ENCODE measurements at places on chromosomes 12 and 14.

DNA sequence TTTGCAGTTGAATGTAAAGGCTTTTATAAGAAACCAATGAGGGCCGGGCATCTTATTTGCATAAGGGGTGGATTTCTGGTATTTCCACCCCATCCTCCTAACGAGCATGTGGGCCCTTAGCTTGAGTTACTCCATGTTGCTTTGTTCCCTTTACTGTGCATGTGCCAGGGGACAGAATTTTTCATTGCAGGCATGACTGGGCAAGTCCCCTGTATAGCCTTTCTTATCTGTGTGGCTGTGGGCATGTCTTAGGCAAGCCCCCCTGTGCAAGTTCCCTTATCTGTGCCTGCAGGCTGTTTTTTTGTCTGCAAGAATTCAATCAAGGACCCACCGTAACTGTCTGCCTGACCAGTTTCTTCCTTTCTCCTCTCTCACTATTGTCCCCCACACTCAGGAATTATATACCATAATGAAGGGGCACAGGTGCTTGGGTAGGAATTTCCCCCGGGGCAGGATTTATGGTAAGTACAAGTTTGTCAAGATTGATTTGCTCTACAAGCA, 152.2 kb upstream of the CNOT2 start:
- DNase-seq: no peak

- no peak for DNase-seq
Observed at GRCh38 chr14:105303949-105304348, 3.1 kb upstream of the BRF1 start.

DNA sequence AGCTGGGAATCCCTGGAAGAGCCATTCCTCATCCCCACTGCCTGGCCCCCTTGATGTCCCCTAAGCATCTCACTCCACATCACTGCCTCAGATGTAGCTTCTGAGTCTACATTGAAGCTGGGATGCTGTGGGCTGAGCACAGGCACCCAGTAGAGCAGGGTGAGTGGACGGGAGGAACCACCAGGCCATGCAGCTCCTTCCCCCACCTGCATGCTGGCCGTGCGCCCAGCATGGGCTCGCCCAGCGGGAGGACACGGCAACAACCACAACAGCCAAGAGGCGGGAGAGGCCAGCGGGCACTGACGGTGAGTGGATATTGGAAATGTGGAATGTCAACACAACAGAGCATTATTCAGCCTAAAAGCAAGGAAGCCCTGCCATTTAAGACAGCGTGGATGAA, 310.9 kb downstream of the ADGRD1 start:
- no peak for DNase-seq

GRCh38 chr14:72544615-72545387, 349.1 kb downstream of the DPF3 start:
- DNase-seq: no peak

DNA sequence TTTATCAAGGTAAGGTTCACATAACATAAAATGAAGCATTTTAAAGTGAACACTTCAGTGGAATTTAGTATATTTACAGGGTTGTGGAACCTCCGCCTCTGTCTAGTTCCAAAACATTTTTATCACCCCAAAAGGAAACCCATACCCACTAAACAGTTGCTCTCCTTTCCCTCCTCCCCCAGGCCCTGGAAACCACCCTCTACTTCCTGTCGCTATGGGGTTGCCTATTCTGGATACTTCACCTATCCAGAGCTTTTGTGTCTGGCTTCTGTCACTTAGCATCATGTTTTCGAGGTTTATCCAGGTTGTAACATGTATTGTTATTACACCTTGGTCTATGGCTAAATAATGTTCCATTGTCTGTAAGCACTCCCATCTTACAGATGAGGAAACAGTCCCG, 27.7 kb upstream of the ZFP36L1 start:
- DNase-seq: no peak

GRCh38 chr12:52506858-52507715, 13.1 kb downstream of the KRT5 start:
- peak; percentile 41 for DNase-seq

DNA sequence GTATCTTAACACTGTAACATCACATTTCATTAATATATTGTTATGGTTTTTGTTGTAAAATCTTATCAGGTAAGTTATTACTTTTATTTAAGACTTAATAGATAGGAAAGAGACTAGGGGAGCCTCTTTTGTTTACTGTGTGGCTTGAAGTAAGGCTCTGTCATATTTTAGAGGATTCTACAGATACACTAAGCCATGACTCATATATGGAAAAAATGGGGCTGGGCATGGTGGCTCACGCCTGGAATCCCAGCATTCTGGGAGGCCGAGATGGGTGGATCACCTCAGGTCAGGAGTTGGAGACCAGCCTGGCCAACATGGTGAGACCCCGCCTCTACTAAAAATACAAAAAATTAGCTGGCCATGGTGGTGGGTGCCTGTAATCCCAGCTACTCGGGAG, 23.6 kb upstream of the NPFF start:
- DNase-seq: no peak

DNA sequence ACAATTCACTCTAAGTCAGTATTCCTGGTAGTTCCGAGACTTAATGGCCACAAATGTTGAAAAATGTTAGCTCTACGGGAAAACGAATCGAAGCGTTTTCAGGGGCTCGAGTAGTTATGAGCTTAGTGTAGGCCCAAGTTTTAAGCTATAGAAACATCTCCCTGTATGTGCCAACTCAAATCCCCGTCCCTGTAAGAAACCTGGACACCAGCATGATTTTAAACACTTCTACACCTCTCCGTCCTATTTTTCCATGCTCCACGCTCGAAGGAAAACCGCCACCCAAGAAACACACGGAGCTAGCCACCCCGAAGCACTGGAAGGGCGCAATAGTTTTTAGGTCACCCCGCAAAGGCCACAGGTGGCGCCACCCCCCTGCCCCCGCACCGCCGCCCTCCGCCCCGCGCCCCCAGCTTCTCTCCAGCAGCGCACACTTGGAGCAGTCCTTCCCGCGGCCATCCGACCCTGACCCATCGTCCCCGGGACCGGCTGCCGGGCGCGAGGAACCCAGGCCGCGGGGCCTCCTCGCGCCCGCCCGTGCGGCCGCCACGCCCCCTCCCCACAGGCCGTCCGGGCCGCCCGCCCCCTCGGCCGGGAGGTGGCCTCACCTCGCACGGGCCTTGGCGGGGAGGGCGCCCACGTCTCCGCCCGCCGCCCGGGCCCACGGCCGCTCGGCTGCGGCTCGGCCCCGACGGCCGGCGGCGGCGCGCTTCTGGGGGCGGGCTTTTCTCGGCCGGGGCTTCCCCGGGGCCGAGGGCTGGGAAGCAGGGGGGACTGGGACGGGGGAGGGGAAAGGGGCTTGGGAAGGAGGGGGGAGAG, 522 bp downstream of the R3HDM2 start:
- DNase-seq: no peak

DNA sequence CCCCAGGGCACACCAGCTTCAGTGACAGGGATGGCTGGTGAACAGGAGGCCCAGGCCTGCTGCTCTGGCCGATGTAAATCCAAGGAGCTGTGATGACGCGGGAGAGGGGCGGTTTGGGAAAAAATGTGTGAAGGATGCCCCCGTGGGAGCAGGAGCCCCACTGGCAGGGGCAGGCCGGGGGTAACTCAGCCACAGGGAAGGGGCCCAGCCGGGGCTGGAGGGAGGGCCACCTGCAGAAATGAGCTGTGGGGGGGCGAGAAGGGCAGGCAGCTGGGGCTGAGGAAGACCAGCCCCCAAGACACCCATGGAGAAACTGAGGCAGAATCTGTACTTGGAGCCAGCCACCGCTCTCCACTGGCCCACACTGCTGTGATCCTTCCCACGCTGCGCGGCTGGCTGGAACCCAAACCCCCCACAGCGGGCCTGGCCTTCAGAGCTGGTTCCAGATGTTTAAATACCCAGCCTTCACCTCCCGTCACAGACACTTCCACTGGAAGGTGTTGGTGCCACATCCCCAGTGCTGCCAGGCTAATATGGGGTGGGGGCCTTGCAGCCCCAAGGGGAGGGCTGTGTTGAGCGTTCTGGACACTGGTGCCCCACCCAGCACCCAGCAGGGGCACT, 28.5 kb upstream of the ANKRD9 start:
- DNase-seq: no peak

DNA sequence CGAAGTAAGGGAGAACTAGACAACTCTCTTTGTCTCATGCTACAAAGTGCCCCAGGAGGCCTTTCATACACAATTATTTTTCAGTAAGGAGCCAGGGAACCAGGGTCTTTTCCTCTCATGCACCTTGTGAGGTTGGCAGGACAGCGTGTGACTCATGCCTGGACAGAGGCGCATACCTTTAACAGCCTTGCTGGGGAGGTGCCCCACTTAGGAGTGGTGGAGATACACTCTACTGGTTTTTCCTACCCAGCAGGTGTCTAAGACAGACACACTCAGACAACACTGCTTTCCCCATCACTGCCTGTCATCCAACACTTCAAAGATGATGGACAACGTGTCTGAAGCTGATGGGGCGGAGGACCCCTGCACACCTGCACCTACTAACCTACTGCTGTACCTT, 49.1 kb downstream of the B4GALNT3 start:
- DNase-seq: no peak

GRCh38 chr12:93061473-93062419, 132.7 kb upstream of the EEA1 start:
- no peak for DNase-seq

GRCh38 chr12:6288235-6288634, 22.2 kb upstream of the PLEKHG6 start:
- no peak for DNase-seq

GRCh38 chr14:68507544-68508081, 285.3 kb downstream of the ZFP36L1 start:
- DNase-seq: no peak

DNA sequence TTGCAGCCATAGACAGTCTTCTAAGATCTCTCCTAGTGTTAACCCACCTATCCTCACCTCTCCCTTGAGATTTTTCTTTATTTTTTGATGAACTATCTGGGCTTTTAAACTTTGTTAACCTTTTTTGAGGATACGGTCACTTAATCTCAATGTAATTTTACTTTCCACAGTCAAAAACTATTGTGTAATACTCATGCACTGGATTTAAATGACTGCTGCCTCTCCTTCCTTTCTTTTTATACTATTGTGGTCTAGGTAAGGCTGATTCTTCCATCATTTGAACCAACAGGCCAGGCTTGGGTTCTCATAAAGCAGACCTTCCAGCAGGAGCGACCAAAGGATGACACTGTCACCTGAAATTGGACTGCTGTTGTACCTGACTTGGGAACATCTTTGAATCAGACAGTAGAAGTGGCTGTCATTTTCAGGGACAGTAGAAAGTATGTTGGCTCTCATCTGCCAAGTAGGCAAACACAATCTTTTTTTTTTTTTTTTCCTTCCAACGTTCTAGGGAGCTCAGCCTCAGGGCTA, 689 bp upstream of the PDE3A start:
- DNase-seq: no peak

- peak; percentile 80 for DNase-seq
Observed at GRCh38 chr14:95258754-95259593, 60.7 kb downstream of the CLMN start.

- DNase-seq: no peak
Observed at GRCh38 chr12:33547084-33547483, 107.5 kb upstream of the SYT10 start.

DNA sequence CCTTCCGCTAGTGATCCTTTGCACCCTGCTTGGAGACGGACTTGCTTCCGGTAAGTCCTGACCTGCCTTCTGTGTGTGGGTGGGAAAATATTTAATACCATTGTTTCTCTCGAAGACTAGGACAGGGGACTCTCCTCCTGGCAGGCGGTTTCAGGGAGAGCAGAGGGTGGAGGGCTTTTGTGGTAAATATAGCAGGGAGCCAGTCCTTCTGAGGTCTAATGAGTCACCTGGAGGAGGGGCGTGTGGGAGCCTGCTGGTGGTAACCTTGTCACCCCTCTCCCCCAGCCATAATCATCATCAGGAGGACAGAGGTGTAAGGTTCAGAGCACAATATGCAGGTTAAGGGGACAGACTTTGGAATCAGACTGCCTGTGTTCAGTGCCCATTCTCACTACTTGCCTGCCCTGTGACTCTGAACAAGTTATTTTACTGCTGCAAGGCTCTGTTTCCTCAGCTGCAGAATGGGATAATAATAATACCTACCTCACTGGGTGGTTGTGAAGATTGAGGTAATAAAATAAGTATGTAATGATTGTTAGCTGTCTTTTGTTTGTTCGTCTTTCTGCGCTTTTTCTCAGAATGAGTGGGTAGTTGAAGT, 47.4 kb downstream of the SUSD6 start:
- DNase-seq: no peak

DNA sequence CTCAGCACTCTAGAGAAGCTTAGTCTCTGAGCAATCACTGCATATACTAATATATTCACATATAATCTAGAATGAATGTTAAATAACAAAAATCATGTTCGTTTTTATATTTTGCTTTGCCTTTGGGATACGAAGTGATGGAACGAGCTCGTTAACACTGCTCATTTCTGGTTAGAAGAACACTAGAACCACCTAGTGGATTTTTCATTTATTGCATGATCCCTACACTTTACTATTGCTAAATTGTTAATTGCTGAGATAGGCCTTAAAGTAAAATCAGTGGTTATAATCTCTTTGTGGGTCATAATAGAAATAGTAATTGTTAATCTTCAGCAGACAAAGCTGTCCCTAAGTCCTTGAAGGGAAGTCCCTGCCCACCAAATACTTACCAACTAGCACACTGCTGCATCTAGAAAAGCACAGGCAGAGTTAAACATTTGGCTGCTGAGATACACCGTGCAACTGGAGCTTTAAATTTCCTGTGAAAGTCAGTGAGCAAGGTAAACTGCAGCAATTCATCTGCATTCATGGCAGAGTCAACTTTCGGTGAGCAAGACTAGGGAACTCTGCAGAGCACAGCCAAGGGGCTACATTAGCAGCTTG, 353.7 kb downstream of the APAF1 start:
- DNase-seq: peak; percentile 40

DNA sequence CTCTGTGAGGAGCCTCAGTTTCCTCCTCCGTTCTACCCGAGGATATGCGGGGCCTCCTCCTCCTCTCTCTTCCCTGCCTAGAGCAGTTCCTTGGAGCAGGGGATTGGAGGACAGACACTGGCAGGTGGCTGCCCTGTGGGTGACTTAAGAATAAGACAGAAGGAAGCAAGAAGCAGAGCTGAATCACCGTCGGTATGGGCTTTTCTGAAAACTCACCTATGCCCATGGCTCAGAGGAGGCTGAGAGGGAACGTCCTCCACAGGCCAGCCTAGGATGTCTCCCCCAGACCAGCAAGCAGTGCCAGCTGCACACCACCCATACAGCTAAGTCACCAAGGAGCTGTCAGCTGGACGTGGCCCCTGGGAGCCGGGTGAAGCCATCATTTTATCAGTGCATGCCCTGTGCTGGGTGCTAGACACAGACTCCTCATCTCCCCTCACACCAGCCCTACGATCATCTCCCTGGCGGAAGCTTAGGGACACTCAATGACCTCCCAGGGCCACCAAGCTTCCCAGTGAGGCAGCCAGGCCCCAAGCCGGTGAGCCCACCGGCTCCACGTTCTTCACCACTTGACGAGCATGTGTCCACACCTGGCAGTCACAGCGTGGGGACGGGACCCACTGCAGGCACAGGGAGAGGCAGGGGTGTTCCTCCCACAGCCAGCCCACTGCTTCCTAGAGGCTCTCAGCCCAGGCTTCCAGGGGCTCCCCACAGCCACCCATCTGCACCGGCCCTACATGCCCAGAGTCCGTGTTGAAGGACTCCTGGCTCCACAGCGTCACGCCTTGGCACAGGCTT, 21.4 kb downstream of the ITPK1 start:
- no peak for DNase-seq

GRCh38 chr14:54639611-54640010, 72.7 kb downstream of the SAMD4A start:
- no peak for DNase-seq

- DNase-seq: no peak
Observed at GRCh38 chr14:66745078-66745477, 237.1 kb downstream of the GPHN start.

GRCh38 chr12:114638790-114639435, 45.1 kb downstream of the TBX3 start:
- DNase-seq: no peak

- DNase-seq: no peak
Observed at GRCh38 chr12:52125476-52125900, 46.0 kb downstream of the SMIM41 start.
